ENCODE measurements at places on chromosomes 1 and 21.

DNA sequence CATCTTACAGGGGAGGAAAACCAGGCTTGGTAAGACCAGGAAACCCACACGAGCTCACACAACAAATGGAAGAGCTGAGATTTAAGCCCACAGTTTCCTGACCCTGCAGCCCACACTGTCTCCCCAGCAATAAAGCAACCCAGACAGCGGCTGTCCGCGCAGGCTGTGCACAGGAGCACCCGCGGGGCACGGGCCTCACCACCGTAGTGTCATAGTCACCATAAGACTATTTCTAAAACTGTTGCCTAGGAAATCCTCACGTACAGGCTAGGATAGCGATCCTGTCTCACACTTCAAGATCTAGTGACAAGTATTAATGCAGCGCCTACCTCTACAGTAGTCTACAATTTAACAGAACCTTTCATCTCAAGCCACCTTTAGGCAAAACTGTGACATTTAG, 54.0 kb upstream of the SYT6 start:
- DNase-seq: no peak

DNA sequence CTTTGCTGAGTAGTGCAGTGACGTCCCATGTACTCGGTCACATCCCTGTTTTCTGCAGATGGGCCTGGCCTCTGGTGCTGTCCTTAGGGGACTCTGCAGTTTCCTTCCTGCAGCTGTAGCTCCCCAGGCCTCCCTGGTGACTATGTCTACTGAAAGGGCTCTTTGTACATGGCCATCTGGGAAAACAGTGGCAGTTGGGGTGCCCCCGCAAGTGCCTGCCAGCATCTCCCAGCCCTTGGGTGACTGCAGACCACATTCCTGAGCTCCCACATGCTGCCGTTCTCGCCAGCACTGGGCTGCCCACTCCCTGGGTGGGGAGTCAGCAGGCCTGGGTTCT, 37.5 kb upstream of the KCNA10 start:
- DNase-seq: no peak

GRCh38 chr1:2804628-2805351, 3.3 kb upstream of the TTC34 start:
- DNase-seq: no peak

DNA sequence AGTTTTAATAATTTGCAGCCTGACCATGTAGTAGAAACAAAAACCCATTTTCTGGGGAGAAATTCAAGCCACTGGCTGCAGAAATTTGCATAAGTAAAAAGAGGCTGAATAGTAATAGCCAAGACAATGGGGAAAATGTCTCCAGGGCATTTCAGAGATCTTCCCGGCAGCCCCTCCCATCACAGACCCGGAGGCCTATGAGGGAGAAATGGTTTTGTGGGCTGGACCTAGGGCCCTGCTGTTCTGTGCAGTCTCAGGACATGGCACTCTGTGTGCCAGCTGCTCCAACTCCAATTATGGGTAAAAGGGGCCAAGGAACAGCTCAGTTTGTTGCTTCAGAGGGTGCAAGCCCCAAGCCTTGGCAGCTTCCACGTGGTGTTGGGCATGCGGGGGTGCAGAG, 39.7 kb upstream of the FNBP1L start:
- no peak for DNase-seq

DNA sequence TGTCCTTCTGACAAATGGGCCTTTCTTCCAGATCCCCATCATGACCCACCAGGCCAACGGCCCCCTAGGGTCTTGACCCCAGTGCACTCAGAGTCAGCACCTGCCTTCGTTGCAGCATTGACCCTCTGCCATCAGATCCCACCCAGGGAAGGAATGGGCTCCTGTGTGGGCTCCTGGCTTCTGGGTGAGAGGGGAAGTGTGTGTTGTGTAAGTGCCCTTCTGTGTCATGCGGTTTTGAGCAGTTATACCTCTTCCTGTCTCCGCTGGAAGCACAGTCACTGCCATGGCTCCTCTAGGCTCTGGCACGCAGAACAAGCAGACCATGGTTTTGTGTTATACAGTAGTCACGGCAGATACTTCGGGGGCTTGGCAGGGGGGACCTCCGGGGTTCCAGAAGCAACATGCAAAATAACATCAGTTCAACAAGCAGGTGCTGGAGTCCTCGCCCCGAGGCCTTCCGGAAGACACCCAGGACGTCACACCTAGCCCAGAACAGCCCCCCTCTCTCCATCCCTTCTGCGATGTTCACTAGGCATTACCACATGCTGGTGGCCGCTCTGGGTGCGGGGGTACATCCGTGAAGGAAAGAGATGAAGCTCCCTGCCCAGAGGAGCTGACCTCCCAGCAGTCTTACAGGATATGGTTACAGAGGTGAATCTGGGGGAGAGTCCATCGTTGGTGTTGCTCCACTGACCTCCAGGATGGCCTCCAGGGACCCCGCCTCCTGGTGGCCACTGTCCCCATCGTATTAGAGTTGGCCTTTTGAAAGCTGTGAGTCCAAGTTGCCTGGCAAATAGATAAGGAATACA, 17.4 kb upstream of the KCNAB2 start:
- DNase-seq: peak; percentile 78

GRCh38 chr1:182430263-182431068, 19.5 kb upstream of the RGSL1 start:
- peak; percentile 27 for DNase-seq

DNA sequence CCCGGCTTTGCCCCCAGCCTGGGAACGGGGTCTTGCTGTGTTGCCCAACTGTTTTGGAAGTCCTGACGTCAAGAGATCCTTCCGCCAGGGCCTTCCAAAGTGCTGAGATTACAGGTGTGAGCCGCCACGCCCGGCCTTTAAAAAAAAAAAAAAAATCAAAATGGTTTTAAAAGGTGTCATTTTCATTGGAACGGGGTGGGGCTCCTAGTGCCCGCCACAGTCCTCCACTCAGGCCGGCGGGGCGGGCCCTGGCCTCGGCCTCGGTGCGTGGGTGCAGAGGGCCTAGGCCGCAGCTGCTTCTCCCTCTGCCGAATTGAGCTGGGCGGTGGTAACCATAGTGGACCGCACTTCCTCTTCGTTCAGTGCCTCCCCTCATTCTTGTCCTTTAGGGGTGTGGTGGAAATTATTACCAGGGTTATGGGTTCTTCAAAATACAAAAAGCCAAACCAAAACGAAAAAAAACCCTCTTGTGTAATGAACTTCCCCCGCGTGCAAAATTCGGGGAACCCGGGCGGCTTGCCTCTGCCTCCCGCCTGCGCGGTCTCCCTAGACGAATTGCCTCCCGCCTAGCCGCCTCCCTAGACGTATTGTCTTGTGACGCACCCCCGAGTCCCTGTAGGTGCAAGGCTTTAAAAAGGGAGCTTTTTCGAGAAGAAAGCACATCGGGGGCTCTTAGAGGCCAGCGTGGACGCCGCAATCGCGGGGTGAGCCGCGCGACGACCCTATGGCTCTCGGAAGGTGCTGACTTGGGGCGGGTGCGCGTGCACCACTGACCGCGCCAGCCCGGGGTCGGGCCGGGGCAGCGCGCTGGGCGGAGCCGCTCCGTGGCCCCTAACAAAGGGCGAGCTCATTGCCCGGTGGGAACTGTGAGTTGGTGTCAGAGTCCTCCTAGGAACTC, 10.5 kb upstream of the SPEN start:
- DNase-seq: peak; percentile 24

DNA sequence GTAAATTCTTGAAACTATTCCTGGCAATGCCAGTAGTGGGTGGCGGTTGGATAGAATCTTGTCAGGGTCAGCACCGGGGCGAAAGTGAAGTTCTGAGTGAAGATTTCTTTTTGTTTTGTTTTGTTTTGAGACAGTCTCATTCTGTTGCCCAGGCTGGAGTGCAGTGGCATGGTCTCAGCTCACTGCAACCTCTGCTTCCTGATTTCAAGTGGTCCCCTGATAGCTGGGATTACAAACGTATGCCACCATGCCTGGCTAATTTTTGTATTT, 33.3 kb downstream of the PCNT start:
- DNase-seq: no peak
